ENCODE measurements at places on chromosomes 2 and 18.

GRCh38 chr2:234075518-234075915, 25.0 kb downstream of the SPP2 start:
- no peak for DNase-seq

DNA sequence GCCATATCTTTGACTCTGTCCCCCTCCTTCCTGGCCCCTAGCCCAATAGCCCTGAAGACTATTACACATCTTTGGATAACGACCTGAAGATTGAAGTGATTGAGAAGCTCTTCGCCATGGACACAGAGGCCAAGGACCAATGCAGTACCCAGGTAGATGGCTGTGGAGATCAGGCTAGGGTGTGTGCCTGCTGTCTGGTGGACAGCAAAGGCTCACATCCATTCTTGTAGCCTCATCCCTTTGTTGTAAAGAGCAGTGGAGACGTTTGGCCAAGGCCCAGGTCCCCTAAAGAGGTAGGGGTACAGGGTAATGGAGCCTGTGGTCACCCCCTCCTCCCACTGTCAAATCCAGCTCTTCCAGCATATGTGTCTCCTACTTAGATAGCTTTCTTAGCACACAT, 81.4 kb downstream of the EPAS1 start:
- DNase-seq: no peak

- no peak for DNase-seq
These were observed 165.1 kb downstream of the SRBD1 start for GRCh38 chr2:45446016-45446415.

- DNase-seq: no peak
These were observed 34.5 kb downstream of the TAF1B start for GRCh38 chr2:9877726-9878125.

- no peak for DNase-seq
These were observed 15.1 kb upstream of the DYNC2LI1 start for GRCh38 chr2:43758739-43759138.

- DNase-seq: no peak
These were observed 25.7 kb downstream of the CYP27C1 start for GRCh38 chr2:127194447-127194846.

GRCh38 chr2:190882411-190882766, 1.8 kb downstream of the GLS start:
- DNase-seq: no peak

GRCh38 chr2:144225076-144225475, 294.8 kb downstream of the ZEB2 start:
- no peak for DNase-seq

DNA sequence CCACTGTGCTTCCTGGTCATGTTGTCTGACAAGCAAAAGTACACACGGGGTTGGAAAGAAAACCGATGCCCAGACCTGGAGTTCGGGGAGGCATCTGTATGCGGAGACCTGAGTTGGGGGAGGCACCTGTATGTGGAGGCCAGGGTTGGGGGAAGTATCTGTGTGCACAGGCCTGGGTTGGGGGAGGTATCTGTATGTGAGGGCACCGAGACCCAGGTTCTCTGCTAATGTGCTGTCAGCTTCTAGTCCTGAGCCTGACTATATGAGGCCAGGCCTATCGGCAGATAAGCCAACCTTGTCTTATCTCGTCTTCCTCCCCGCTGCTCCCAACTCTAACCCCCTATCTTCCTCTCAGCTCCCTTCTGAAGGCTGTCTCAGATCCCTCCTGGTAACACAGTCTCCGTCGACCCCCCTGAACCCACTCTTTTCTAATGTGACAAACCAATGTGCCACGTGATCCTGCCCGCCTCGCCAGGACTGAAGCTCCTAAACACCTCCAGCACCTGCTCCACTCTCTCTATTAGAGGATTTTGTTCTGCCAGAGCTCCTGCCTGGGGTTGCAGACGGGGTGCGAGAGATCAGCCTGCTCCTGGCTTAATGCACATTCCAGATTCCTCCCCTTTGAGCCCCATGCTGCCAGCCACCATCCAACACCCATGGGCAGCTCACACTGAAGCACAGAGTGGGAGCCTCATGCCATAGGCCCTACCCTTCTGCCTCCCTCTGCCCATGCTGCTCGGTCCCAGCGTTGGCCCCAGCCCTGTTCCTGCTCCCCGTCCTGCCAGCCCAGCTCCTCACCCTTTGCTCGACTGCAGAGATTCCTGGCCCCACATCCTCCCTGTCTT, 188.4 kb downstream of the SH3BP4 start:
- DNase-seq: no peak

GRCh38 chr18:59231877-59232276, 11.9 kb downstream of the GRP start:
- no peak for DNase-seq

DNA sequence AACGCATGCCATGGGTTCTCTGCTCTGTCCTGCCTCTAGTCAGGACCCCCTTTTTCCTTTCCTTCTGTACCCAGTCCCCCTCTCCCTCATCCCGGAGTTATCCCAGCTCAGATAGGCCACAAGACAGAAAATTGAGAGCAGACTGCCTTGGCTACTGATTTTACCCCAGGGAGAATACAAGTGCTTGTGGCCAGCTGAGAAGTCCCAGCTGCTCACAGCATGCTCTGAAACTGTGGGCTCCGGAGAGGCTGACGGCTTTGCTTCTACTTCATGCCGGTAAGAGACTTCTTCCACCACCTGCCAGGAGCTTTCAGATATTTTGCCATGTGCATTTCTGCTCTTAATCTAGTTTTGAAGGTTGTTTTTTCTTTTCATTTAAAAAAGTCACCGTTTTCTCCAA, 20.0 kb upstream of the SIX2 start:
- no peak for DNase-seq

DNA sequence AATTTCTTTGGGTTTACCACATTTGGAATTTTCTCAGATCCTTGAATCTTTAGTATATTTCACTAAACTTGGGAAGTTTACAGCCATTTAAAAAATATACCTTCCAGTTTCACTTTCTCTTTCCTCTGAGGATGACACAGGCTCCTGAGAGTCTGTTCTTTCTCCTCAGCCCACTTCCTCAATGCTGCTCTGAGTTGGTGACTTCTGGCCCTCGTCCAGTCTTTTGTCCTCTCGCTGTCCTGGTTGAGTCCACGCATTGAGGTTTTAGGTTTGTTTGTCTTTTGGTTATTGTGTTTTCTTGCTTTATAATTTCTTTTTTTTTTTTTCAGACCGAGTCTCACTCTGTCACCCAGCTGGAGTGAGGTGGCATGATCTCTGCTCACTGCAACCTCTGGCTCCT, 40.7 kb upstream of the GALR1 start:
- DNase-seq: no peak

GRCh38 chr18:3248062-3248657, 559 bp downstream of the MYL12A start:
- DNase-seq: peak; percentile 7

GRCh38 chr18:9087144-9087543, 15.4 kb upstream of the NDUFV2 start:
- DNase-seq: no peak

DNA sequence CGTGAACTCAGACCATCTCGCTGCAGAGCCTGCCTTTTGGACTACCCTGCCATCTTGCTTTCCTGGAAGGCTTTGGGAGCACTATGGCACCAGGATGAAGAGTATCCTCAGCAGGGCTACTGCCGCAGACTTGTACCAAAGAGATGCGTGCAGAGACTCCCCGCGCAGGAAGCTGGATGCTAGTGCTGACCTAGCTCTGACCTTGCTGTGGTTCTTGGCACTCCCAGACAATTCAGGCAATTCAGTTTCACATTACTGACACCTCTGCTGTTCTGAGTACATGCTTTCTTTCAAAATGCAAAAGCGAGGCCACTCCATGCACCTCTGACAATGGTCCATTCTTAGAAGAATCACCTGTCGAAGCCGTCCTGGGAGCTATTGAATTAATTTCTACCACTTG, 251.5 kb upstream of the MEX3C start:
- no peak for DNase-seq

DNA sequence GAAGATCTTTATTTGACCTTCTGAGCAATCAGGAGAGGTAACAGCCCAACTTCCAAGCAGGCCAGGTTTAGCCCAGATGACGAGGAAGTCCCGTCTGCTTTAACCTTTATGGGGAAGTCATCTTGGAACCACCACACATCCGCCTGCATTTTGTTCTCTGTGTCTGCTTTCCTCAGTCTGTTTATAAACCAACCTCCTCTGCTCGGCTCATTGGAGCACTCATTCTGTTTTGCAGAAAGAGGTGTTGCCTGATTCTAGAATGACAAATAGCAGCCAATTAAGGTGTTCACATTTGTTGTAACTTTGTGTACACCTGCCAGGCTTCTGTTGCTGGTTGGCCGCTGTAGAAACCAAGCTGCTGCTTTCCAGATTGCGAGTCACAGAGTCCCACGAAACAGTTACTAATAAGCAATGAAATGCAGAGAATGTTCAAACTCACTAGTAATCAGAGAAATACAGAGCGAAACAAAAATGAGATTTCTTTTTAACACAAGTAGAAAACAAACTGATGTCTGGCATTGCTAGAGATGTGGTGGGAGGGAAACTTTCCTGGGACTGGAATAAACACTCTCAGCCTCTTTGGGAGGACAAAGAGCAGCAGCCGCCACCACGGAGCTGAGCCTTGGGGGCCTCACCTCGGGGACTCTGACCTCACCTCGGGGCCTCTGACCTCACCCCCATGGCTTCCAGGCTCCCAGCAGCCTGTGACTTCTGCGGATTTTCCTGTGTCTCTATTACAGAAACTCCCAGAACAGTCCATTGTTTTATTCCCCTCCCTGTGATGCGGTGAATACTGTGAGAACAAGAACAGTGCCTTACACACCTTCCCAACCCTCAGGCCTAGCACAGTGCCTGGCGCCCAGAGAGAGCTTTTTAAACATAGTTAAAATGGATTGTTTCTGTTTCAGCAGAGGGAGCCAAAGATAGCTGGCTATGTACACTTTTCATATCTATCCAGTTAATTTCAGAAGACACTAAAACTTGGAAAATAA, 64.0 kb downstream of the MBP start:
- no peak for DNase-seq

- DNase-seq: no peak
These were observed 4.1 kb downstream of the DSG3 start for GRCh38 chr18:31451625-31452024.

GRCh38 chr2:167706800-167707199, 540.6 kb downstream of the STK39 start:
- no peak for DNase-seq

GRCh38 chr2:173851141-173851641, 114.0 kb downstream of the SP3 start:
- DNase-seq: no peak

DNA sequence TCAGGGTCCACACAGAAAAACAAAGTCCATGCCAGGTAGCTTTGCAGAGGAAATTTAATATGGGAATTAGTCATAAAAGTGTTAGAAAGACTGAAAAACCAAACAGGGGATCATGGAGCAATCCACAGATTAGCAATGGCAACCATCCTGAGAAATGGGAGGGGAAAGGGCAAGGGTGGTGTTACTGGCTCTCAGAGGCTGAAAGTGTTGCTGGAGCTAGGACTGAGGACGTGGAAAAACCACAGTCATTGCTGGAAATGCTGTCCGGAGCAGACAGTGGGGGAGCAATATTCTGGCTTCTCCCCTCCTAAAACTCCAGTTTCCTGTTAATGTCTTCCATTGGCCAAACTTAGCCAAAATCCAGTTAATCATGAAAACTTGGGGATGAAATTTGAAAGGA, 172.4 kb downstream of the ZBTB7C start:
- DNase-seq: no peak

- DNase-seq: no peak
These were observed 414.2 kb upstream of the CHST9 start for GRCh38 chr18:27599202-27599829.

- no peak for DNase-seq
These were observed 32.9 kb downstream of the ACTR3 start for GRCh38 chr2:113922784-113923183.

- DNase-seq: no peak
These were observed 229.1 kb upstream of the FN1 start for GRCh38 chr2:215664847-215665525.

- DNase-seq: peak; percentile 51
These were observed 8.8 kb downstream of the RTP5 start for GRCh38 chr2:241877989-241878970.

- no peak for DNase-seq
These were observed 18.3 kb upstream of the MAP4K4 start for GRCh38 chr2:101679037-101679726.

GRCh38 chr2:77512507-77512906, 9.7 kb downstream of the LRRTM4 start:
- no peak for DNase-seq

DNA sequence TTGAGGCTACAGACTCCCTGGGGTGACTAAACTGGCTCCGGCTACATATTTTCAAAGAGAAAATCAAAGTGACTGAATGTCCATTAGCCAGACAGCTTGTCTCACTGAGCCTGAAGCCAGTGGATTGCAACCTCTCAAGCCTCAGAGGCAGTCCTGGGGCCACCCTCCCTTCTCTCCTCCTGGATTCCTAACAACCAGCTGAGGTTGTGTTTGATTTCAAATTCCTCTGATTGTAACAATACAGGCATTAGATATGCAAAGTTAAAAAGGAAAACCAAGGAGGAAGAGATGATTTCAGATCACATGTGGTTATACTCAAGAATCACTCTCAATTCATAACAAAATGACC, 101.0 kb upstream of the LMAN1 start:
- no peak for DNase-seq

DNA sequence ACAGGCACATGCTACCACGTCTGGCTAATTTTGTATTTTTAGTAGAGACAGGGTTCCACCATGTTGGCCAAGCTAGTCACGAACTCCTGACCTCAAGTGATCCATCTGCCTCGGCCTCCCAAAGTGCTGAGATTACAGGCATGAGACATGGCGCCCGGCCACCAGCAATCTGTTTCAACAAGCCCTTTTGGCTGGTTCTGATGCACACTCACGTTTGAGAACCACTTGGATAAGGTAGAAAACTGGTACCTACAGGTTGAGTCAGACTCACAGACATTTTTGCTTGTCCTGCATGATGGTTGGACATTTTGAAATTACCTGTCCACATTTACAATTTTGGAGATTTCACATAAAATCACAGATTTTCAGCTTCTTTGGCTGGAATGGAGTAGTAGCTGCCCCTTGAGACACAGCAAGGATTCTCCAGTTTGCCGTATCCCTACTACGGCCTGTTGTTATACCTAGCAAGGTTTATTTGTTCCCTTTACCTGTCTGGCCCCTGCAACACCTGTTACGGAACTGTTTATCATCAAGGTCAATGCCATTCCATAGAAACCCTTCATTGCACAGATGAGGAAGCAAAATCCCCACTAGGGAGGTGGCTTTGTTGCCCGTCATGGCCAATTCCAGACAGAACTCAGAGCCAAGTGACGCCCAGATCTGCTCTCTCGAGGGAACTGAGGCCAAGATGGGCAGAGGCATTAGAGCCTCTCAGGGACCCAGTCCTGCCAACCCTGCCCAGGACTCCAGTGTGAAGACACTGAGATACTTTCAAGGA, 31.4 kb upstream of the IGFBP2 start:
- DNase-seq: no peak
